ENCODE measurements at places on chromosomes 4 and X.

DNA sequence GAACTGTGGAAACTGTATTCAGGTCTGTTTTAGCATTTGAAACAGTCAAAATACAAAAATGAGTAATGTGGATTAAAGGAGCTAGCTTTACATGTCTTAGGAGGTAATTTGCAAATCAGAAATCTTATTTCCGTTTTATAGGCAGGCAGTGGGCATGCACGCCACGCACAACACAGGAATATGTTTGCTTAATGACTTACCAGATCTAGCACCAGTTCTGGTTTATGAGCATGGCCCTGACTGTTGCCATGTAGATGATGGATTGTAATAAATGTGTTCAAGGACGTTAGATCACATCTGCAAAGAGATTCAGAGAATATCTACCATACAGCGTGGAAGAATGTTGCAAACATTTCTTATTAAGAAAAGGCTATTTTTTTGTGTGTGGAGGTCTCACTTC is 344.5 kb upstream of the NR3C2 start:
- H3K36me3 ChIP-seq: no peaks in the 10 kb centered on the region
- H3K27ac ChIP-seq: no peak overlapping the region
- H3K4me3 ChIP-seq: no peak overlapping the region
- DNase-seq: no peak

DNA sequence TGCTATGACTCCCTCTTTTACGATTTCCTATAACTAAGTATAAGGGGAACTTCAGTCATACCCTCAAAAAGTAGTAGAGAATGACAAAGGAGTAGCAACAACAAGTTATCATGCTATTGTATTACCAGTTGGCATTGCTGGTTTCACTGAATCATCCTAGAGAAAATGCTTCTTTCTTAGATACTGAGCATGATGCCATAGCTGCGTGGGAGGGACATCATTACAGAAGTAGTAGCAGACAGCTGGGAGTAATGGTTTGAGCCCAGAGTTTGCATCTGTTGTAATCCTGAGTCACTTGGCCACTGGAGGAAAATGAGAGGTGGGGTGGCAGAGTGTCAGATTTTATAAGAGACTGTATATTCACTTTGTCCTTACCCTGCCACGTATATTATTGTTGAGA is 38.6 kb downstream of the MTMR1 start:
- no peak overlapping the region for H3K27ac ChIP-seq
- H3K4me3 ChIP-seq: no peak overlapping the region
- H3K4me1 ChIP-seq: no peaks in the 10 kb centered on the region

DNA sequence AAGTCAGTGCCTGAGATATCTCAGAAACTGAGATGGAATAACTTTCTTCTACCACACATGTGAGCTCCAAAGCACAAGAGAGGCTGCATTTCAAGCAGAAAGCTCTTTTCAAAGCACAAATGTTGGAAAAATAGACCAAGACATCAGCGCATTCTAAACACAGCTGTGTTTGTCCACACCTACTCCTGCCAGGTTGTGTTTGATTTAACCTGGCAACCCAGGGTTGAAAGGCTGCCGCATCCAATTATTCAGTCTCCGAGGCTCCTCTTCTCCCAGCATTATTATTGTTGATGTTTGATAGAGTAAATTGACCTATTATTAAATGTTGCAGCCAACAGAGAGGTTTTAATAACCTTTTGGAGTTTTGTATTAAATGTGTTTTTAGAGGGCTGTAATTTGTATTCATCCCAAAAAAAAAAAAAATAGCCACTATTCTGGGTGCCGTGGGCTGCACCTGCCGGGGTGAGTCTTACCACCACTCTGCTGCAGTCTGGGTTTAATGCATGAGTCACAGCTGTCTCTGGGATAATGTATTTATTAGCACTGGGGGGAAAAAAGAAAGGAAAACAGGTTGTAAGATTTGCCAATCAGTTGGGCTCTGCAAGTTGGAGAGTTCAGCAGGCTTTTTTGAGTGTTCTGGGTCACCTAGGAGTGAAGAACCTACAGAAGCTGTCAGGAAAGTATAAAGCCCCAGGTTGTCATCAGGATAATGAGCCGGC is 105.2 kb upstream of the NOCT start:
- H3K27me3 ChIP-seq: no peaks in the 10 kb centered on the region
- no peak for DNase-seq
- H3K4me3 ChIP-seq: no peak overlapping the region

DNA sequence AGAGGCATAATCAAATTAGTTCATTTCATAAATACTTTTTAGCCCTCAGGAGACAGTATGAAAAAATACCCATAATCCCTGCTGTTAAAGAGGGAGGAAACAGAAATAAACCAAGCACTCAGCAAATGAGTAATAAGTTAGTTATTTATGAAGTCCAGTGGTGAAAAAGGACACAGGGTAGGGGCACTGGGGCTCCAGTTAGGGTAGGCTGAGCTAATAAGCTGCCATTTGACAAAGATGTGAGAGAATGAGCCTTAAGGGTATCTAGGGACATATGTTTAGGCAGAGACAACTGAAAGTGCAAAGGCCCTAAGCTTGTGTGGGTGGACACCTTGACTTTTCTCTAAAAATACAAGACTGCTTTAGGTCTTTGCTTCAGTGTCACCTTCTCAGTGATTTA is 94.4 kb downstream of the IL15 start:
- no peaks in the 10 kb centered on the region for H3K36me3 ChIP-seq
- no peak overlapping the region for H3K27ac ChIP-seq
- no peaks in the 10 kb centered on the region for H3K4me1 ChIP-seq
- no peaks in the 10 kb centered on the region for H3K27me3 ChIP-seq
- DNase-seq: no peak
- no peak overlapping the region for H3K4me3 ChIP-seq

Measured in Karpas-422 (cell line).